ENCODE measurements at places on chromosomes 5 and 9.

GRCh38 chr5:94276048-94276447 lies 342.4 kb downstream of the KIAA0825 start:
- DNase-seq, result no peak

- no peak for DNase-seq
Measured at GRCh38 chr9:106312906-106313305, 550.1 kb upstream of the ZNF462 start.

DNA sequence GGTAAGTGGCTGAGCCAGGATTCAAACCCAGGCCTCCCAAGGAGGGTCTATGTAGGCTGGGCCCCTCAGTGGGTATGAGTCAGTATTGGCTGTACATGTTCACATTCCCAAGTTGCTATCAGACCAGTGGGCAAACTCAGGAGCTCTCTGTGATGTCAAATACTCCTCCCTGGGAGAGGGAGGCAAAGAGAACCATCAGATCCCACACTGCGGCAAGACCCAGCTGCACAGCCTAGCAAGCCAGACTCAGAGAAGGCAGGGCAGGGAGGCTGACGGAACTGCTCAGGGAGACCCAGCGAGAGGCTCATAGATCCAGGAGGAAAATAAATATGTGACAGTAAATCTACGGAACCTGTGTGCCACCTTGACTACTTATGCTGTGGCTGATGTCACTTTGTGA lies 42.6 kb upstream of the SAP30L start:
- no peak for DNase-seq

DNA sequence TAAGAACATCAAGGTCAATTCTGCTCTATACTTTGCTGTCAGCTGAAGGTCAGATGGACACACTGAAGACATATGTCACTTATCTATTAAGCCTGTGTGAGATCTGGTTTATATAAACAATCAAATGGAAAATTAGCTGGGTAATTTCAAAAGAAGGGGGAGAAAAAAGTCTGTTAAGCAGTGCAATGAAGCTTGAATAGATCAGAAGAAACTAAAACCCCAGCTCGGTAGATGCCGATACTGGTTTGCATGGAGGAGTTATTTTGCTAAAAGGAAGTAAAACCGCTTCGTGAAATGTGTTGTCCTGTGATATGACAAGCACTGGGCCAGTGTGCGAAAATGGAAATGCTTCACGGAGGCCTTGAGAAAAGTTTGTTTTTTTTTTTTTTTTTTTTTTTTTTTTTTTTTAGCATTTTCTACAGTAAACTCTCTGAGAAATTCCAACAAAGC lies 148.8 kb downstream of the MEF2C start:
- DNase-seq, result no peak

DNA sequence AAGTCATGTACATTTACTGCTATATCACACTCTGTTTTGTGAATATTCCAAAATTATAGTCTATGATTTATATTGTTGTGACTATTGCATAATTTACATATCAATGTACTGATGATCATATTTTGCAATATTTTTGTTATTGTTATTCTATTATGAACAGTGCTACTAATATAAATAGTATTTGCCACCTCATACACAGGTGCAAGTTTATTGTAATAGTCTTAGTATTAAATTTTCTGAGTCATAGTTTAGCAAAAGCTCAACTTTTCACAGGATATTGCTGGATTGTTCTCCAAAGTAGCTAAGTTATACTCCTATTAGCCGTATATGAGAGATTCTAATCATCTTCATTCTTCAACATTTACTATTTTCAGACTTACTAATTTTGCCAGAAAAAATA lies 124.7 kb downstream of the TMC1 start:
- DNase-seq, result no peak

Data from stimulated activated CD4-positive, alpha-beta T cell treated with anti-CD3 and anti-CD28 coated beads, Interleukin-4, amount 100 ng/mL, for 4 hours (primary cell).